ENCODE measurements at places on chromosomes 12 and 14. TPM values are rescaled to one million over a fixed set of nuclear protein-coding genes. Genes with fewer than 3 reads are reported as not detected.

MGST1 gene
- 2,327 TPM for total RNA-seq

KRT82 gene
- not detected for total RNA-seq

PMEL gene
- 1.7 TPM for total RNA-seq

RNASE4 gene
- 150 TPM for total RNA-seq

YARS2 gene
- total RNA-seq = 8.9 TPM

DNA sequence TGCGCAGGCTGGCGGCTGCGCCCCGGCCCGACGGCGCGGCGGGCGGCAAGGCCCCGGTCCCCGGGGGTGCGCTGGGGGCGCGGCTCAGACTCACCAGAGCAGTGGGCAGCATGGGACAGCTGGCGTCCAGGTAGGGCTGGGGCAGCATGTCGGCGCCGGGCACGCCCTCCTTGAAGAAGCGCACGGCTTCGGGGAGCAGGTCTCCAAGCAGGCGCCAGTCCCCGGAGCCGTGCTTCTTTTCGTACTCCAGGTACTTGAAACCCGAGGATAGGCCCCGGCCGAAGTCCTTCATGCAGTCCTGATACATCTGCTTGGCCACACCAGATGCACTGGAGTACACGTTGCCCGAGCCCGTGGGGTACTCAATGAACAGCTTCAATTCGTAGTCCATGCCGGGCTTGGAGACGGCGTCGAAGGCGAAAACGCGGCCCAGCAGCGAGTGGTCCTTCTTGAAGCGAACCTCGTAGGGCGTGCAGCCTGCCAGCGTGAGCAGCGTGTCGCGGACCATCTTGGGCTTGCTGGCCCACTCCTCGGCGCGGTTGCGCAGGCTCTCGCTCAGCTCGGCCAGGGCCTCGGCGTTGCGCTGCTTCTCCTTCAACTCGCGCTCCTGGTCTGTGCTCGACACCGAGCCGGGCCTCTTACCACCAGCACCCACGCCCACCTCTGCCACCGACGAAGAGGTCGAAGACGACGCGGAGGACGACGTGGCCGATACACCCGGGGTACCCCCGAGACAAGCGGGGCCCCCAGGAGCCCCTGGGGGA lies 2.2 kb downstream of the IRF2BPL start:
- no peak for DNase-seq

DNA sequence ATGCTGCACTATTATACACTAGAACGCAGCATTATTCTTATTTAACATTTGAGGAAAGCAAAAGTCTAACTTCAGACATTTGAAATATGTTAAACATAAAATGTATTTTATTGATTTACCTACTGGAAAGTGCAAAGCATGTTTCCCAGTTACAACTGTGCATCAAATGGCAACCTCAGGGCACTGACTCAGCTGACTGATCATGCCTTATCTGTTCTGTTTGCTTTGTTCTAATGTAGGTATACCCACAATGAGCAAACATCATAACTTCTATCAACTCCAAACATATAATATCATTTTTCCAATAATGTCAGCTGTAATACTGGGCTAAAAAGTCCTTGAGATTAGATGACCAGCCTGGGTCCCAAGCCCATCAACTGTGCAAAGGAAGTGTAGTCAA lies 431.0 kb downstream of the FOXG1 start:
- no peak for DNase-seq

- no peak for DNase-seq
These were observed 44.0 kb downstream of the C12orf50 start for GRCh38 chr12:87985069-87985675.

DNA sequence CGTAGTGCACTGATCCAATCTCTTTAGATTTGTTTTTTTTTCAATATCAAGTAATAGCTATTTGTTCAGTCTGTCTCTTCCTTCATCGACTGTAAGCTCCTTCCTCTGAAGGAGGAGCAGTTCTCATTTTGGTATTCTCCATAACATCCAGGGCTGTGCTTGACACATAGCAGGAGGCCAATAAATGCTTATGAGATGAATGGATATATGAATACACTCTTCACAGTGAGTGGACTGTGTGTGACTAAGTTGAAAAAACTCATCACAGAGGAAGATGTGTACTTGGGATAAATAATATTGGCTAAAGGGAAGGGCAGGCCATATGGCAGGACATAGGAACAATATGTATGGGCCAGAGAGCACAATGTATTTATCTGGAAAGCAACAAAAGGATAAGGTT lies 205.3 kb upstream of the PRICKLE1 start:
- no peak for DNase-seq
